T-helper 2 cell treated with Interferon-gamma antibody and Interleukin-4, amounts not matched to agents 5 μg/mL and 100 μg/mL, for 36 hours (primary cell): ENCODE measurements at places on chromosomes 6 and 20.

GRCh38 chr20:44910690-44911262, 916 bp downstream of the PABPC1L start:
- DNase-seq, result no peak
- peak overlapping the region; percentile 47 for H3K27ac ChIP-seq
- H3K4me1 ChIP-seq, result peaks cover 22% of the 10 kb centered on the region
- peak overlapping the region; percentile 89 for H3K4me3 ChIP-seq
- peaks cover 43% of the 10 kb centered on the region for H3K36me3 ChIP-seq

GRCh38 chr6:115947966-115948541, 112.6 kb downstream of the FRK start:
- H3K36me3 ChIP-seq, result no peaks in the 10 kb centered on the region
- H3K4me1 ChIP-seq, result no peaks in the 10 kb centered on the region
- no peak overlapping the region for H3K4me3 ChIP-seq

DNA sequence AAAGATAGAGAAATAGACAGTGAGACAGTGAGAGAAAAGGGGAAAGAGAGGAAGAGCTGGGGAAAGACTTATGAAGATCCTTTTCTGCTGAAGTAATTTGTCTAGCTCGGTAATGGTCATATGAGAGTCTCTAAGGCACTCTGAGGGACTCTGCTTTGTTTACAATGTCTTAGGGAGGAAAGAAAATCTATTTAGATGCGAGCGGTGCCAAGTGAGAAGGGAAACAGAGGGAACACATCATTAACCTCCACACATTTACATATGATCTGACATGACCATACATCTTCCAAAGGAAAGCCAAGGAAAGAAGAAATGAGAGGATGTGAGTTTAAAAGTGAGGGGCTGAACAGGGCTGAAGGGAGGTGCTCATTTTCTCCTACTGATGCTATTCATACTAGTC, 862.3 kb upstream of the CITED2 start:
- H3K4me1 ChIP-seq, result no peaks in the 10 kb centered on the region
- H3K4me3 ChIP-seq, result no peak overlapping the region
- H3K27me3 ChIP-seq, result no peaks in the 10 kb centered on the region

DNA sequence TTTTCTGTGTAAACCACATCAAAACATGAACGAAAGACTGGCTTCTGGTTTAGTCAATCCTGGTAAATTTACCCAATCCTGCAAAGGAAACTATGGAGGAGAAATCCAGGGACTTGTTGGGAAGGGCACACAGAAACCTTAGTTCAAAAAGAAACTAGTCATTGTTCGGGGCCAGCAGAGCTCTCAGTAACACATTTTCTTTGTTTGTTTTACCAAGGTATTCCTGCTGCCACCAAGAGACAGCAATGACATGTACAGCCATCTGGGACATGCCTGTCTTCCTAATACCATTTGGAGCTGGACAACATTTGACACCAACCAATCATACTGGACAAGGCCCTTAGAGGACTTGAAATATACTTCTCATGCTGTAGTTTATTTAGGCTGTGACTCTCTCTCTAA, 8.3 kb downstream of the OARD1 start:
- DNase-seq, result no peak
- H3K27me3 ChIP-seq, result no peaks in the 10 kb centered on the region
- no peak overlapping the region for H3K4me3 ChIP-seq
- peaks cover 20% of the 10 kb centered on the region for H3K4me1 ChIP-seq
- no peak overlapping the region for H3K27ac ChIP-seq
